Activated CD8-positive, alpha-beta memory T cell treated with anti-CD3 and anti-CD28 coated beads for 24 hours (primary cell): ENCODE measurements at places on chromosomes 7 and 10.

- no peak for DNase-seq
These were observed 21.8 kb downstream of the PRKCQ start for GRCh38 chr10:6558272-6558671.

- no peak for DNase-seq
These were observed 332.5 kb downstream of the ZWINT start for GRCh38 chr10:56028298-56029132.

DNA sequence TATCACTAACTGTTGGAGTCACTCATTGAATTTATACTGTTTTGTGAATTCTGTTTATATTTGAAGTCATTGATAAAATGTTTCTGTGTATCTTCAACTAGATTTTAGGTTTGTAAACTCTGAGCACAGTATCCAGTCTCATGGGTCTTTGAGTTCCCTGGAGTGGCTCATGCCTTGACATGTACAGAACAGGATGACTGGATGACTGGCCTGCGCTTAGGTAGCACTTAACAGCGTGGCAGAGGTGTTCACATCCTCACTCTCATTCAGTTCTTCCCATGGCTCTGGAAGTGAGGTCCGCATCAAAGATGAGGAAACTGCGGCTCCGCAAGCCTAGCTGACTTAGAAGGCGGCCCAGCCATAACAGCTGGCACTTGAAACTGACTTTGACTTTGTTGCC lies 576.9 kb downstream of the SUGCT start:
- no peak for DNase-seq

- peak; percentile 62 for DNase-seq
These were observed 169.8 kb downstream of the UBE2H start for GRCh38 chr7:129782818-129783583.

GRCh38 chr10:104831272-104831671 lies 190.2 kb downstream of the SORCS3 start:
- no peak for DNase-seq

GRCh38 chr7:139582671-139583155 lies 59.2 kb downstream of the CLEC2L start:
- DNase-seq = peak; percentile 55

DNA sequence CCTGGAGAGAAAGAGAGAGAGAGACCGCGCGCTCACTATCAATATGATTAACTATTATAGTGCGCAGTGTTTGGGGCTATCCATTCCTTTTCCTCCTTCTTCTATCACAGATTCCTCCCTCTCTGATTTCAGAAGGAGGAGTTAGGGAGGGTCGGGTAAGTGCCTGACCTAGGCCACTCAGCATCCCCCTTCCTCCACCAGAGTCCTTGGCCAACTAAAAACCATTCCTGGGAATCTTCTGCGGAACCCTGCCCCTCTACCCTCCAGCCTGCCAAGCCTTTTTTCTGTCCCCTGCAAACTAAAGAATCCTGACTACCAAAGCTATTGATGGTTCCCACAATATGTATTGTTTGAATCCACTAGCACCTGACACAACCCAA lies 256.2 kb upstream of the NFE2L3 start:
- no peak for DNase-seq

- no peak for DNase-seq
These were observed 19.0 kb upstream of the SLK start for GRCh38 chr10:103947799-103948516.

DNA sequence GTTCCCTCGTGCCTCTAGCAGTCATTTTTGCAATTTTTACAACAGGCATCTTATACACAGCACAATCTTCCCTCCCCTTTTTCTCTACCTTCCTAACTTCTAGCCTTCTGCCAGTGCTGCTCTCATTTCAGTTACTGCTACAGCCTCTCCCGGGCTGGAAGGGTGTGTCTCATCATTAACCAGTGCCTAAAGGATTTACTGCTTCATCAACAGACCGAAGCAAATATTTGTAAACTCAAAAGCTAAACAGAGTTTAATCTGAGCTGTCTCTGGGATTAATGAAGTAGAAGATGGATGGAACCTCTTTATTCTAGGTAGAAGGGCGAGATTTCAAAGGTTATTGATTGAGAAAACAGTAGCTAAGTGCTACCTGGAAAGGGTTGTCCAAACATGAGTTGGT lies 94.3 kb downstream of the PRPF18 start:
- no peak for DNase-seq

DNA sequence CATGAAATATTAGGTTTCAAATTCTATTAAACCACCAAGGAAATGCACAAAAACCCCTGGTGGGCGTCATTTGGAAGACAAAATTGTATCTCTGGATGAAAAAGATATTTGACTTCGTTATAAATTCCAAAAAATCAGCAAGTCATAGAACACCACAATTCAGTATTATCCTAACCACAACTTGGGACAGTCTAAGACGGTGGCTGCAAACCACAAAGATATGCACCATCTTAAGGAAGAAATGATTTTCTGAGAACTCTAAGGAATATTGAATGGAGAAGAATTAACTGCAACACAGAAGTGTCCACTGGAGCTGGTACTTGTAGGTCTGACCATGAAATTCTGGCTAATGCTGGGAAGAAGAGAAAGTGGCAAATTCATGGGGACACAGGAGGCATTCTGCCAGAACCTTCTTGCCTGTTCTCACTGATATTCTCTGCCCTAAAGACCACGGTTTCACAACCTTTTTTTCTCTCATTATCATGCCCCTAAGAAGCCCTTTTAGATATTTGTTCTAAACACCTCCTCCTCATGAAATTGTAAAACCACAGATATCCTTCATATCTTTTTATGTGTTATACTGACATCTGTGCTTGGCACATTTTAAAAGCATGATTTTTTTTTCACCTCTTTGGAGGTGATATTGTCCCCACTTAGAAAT lies 92.9 kb downstream of the SFMBT2 start:
- DNase-seq = no peak

DNA sequence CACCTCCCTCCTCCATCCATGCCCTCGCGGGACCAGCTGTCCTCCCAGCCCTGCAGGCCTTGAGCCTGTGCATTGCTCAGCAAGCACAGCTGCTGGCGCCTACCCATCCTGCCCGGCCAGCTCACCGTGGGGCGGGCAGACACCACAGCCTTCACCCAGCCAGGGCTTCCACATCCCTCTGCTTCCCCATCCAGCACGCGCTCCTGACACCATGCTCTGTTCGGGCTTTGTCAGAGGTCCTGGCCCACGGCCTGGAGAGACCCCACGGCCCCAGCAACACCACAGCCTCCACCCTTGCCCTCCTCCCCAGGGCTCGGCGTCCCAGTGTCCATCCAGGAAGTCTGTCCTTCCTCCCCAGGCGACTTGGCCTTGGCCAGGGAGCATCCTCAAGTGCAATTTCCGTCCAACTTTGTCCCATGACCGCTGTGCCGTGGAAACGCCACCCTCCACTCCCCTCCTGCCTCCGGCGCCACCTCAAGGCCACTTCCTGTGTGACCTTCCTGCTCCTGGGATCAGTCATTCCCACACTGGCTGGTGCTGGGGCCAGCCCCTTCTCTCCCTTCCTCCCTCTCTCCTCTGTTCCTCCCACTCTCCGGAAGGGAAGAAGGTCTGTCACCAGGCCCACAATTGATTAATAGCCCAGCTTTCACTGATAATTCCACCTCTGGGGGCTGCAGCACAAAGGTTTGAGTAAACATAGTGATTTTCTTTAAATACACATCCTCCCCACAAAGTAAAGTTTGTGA lies 71.5 kb upstream of the SMNDC1 start:
- DNase-seq = no peak

DNA sequence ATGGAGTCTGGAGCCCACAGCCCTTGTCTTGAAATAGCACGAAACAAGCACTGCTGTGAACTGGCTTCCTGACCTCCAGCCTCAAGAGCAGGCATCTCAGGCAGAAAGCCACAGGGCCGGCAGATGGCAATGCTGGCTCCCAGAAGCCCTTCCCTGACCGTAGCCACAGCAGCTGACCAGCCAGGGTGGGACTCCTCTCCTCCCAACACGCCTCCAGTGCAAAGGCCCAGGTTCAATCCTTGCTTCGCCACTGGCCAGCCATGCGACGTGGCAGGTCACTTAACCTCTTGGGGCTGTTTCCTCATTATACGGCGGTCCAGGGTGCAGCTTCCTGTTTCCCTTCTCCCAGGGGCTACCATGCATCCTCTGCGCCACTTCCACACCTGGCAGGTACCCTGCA lies 12.8 kb downstream of the PRKAG2 start:
- DNase-seq = no peak
